DMS 273 treated with DMSO at 0.1 percent for 48 hours (cell line): ENCODE measurements at places on chromosomes 13 and 19.

- no peak for DNase-seq
Measured at GRCh38 chr19:57818378-57818777, 3.7 kb upstream of the ZNF552 start.

GRCh38 chr13:46679369-46680120 is 117.4 kb downstream of the ESD start:
- no peak for DNase-seq

- DNase-seq: no peak
Measured at GRCh38 chr13:22091222-22091970, 420.5 kb downstream of the FGF9 start.

DNA sequence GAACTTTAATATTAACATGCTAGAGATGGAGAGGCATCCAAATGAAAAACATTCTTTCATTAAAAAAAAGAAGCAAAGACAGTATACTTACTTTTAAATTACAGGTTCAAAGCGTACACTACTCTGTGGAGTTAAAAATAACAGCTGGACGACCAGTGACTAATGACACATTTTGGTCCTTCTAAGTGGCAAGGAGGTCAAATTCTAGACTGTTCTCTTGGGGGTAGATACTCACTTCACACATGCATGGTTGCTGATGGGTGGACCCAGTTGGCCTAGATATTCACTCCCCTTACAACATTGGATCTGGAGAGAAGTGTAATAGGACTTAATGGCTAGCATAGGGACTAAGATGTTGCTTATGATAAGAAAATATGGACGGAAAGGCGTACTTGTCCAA is 302.2 kb downstream of the DNAJC15 start:
- DNase-seq: no peak
